EH (cell line): ENCODE measurements at places on chromosomes 2 and 18.

DNA sequence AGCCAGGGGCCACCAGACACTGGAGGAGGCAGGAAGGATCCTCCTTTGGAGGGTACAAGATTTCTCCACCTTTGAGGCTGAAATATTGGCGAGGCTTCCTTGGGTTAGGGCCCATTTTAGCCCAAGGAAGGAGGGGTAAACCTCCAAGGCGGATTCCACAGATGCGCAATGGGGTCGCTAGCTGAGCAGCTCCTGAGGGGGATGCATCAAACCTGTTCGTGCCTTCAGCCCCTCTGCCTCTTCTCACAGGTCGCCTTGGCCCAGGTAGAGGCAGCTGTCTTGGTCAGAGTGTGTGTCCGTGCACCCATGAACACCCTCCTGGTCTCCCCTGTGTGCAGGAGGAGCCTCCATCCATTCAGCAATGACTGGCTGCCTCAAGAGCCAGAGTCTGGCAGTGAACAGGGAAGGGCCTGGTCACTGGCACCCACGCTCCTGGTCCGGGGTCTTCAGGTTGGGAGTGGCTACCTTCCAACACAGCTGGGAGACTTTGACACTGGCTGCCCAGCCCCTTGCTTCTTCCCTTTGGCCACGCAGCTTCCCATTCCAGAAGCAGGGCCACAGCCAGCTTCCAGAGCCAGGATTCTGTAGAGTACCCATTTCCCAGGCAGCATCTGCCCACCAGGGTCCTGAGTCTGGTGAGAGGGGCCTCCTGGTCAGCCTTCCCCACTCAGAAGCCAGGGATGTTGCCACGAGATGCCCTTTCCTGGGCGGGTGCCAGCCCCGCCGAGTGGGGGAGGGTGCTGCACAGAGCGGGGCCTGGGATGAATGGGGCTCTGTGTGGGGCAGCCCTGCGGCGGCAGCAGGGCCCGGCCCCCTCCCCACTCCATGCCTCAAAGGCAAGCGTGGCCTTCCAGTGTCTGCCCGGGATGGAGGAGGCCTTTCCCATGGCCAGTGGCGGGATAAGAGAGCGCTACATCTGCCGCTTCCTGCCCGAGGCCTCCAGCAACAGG lies 95.8 kb upstream of the GPC1 start:
- no peak for DNase-seq

- DNase-seq = no peak
Observed at GRCh38 chr18:46282177-46282570, 178.0 kb downstream of the HAUS1 start.

DNA sequence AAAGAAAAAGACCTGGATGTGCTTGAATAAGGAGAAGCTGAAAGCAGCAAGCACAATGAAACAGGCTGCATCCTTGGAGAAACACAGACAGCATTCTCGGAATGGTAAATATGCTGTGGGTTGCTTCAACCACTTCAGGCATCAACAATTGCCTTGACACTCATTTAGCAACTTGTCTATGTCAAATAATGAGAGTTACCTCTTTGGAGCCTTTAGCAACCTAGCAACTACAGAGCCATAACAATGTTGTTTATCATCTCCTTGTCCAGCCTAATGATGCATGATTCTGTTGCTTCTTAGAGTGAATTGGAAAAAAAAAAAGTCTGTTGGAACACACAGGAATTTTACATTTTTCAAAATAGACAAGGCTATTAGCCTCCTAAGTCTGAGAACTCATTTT lies 410.6 kb downstream of the PIK3C3 start:
- DNase-seq = no peak

GRCh38 chr2:154591294-154591820 lies 107.1 kb upstream of the KCNJ3 start:
- no peak for DNase-seq

DNA sequence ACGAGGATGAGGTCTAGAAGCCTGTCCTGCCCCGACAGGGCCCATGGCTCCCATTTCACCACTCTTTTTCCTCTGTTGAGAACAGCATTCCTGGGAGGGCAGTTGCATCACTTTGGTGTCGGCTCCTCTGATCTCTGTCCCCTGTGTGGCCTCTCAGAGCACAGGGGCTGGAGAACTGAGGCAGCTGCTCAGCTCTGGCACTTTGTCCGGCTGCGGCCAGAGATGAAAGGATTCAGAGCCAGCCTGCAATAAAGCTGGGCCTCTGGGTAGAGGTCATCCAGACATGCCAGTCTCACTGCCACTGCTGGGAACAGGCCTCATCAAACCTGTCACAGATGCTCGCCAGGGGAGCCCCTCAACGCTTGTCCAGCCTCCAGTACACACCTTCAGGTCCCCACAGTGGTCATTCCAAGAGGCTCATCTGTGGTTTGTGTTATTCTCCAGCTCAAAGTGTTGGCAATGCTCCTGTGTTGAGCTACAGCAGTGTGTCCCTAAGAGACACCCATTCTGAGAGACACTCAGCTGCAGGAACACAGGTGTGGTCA lies 13.1 kb upstream of the ROCK2 start:
- DNase-seq = peak; percentile 45

GRCh38 chr2:214382229-214382628 lies 28.6 kb upstream of the VWC2L start:
- no peak for DNase-seq

- no peak for DNase-seq
Observed at GRCh38 chr2:232529806-232530547, 4.0 kb downstream of the CHRND start.

GRCh38 chr2:27756091-27756490 lies 15.4 kb upstream of the MRPL33 start:
- DNase-seq = no peak

DNA sequence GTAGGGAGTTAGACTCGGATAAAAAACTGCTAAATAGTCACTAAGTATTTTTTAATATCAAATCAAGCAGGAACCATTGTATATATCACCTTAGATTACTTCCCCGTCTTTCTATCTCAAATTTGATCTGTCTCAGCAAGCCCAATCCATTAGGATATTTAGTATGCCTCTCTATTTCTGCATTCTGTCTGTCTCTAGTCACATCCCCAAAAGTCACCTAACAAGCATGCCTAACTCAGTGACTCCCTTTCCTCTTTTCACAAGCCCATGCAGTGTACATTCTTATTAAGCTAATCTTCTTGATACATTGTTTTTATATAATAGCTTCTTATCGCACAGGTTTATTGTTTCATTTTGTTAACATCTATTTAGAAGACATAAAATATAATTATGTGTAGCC lies 57.8 kb downstream of the PDE1A start:
- no peak for DNase-seq

- no peak for DNase-seq
Observed at GRCh38 chr2:50547521-50547920, 484.4 kb downstream of the NRXN1 start.

- no peak for DNase-seq
Observed at GRCh38 chr2:218927422-218927821, 32.0 kb upstream of the CDK5R2 start.

- DNase-seq = no peak
Observed at GRCh38 chr2:3631851-3632659, 25.9 kb upstream of the ALLC start.

DNA sequence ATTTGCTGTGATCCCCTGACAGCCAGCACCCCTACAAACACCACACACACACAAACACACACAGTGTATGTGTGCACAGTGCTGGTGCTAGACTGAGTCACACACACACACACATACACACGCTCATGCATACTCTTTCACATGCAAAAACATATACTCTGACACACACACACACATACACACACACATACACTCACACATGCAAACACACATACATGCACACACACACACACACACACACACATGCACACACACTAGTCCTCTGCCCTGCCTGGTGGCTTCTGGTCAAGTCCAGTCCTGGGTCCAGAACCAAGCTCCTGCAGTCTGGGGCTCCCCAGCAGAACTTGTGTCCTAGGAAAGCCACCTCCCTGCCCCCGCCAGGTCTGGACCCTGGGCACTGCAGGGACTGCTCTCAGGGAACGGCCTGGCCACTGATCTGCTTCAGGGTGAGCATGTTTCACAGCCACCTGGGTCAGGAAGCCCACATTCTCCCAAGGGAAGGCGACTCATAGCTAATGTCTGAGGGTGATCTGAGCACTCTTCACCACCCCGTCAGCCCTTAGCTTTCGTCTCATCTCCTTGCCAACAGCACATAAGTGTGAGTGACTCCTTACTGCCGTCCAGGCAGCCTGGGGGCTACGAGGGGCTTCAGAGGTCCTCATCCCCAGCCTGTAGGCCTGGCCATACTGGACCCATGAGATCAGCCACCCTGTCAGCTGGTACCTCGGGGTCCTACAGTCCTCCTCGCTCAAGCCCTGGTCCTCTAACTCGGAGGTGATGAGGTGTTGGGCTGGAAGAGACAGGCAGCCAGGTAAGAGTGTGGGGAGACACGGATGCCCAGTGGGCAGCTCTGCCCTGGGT lies 88.1 kb downstream of the MCFD2 start:
- peak; percentile 83 for DNase-seq

DNA sequence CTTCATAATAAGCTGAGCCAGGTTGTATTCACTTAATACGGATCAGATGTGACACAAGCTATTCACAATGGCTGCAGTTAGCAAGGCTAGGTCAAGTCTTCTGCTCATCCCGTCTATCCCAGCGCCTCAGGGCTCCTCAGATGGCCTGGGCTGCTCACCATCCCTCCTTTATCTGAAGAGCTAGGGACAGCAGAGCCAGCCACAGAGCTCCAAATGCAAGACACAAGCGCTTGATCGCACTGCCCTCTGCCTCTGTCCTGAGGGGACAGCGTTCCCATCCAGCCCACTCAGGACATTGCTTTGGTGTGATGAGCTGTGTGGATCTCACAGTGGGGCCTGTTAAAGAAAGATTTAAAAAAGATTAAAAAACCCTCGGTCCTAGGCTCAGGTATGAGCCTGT lies 254.4 kb upstream of the HS6ST1 start:
- DNase-seq = peak; percentile 23

- DNase-seq = peak; percentile 77
Observed at GRCh38 chr2:69667805-69668382, 24.4 kb upstream of the AAK1 start.

GRCh38 chr18:61569176-61569892 lies 236.1 kb downstream of the CDH20 start:
- peak; percentile 91 for DNase-seq

DNA sequence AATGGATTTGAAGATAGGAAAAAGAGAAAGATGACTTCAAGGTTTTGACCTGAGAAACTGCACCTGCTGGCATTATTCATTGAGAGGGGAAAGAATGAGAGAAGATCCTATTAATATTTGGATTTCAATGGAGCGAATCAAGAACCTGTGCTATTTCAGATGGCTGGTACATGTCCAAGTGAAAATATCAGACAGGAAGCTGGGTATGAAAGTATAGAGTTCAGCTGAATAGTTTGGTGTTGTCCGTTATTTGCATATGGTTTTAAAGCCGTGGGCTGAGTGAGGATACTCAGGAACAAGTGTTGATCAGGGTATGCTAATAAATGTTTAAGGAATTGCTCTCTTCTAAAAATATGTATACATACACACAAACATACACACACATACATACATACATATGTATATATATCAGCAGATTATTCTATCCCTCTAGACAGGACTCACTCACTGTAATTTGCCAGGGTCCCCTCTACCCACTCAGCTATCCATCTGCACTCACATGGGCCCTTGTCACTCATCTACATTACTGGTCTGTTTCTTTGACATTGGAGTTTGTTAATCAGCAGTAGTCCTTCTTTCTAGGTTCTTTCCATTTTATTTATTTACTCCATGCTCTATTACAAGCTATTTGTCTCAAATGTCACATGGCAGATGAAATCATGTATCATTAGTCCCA lies 33.9 kb upstream of the IKZF2 start:
- DNase-seq = no peak
